Globus pallidus (tissue), 1 donor: ENCODE measurements at places on chromosomes 5 and 9.

DNA sequence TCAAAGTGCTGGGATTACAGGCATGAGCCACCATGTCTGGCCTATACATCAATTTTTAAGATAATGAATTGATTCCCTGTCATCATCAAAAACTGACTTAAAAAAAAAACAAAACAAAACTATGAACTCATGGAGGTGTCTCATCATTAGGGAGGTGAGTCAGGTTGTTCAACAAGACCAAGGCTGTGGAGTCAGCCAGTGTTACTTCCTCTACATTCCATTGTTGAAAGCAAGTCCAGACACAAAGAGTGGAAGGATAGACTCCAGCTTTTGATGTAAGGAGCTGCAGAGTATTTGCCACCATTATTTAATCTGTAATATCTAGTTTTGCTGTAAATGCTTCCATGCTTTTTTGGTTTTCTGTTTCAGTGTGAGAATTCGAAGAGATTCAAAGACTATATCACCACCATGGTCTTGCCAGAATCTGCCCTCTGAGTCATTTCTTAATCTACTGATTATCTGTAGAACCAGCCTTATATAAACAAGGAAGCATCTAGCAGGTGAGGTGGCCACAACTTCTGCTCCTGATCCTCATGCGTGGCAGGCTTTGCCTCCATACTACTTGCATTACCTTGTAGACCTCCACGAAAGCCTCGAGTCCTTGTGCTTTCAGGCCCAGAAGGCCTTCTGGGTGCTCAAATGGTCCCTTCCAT, 156.1 kb downstream of the FGF1 start:
- no peak for DNase-seq

GRCh38 chr5:78758169-78758839, 109.7 kb upstream of the LHFPL2 start:
- no peak for DNase-seq

GRCh38 chr5:51889703-51890102, 506.5 kb downstream of the ISL1 start:
- no peak for DNase-seq

GRCh38 chr9:133050781-133051180, 11.0 kb upstream of the CEL start:
- peak; percentile 17 for DNase-seq

- DNase-seq: no peak
Observed at GRCh38 chr5:157547941-157548512, 27.5 kb downstream of the ADAM19 start.

GRCh38 chr5:119311688-119312087, 44.1 kb upstream of the TNFAIP8 start:
- no peak for DNase-seq

DNA sequence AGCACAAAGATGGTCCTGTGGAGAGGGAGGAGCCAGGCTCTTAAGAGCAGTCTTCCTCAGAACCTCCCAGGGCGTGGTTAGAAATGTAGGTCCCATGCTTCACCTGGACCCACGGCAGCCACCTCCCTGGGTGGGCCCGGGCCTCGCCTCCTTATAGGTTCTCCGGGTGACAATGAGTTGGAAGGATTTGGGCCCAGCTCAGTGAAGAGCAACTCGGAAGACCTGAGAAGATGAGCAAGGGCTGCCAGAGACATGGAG, 26.3 kb upstream of the NDST1 start:
- DNase-seq: no peak
